ENCODE measurements at places on chromosomes 5 and 9.

GRCh38 chr5:35924122-35924949 lies 14.1 kb downstream of the CAPSL start:
- peaks cover 28% of the 10 kb centered on the region for H3K4me1 ChIP-seq
- H3K4me3 ChIP-seq = peak overlapping the region; percentile 65
- DNase-seq = no peak
- no peaks in the 10 kb centered on the region for H3K36me3 ChIP-seq

DNA sequence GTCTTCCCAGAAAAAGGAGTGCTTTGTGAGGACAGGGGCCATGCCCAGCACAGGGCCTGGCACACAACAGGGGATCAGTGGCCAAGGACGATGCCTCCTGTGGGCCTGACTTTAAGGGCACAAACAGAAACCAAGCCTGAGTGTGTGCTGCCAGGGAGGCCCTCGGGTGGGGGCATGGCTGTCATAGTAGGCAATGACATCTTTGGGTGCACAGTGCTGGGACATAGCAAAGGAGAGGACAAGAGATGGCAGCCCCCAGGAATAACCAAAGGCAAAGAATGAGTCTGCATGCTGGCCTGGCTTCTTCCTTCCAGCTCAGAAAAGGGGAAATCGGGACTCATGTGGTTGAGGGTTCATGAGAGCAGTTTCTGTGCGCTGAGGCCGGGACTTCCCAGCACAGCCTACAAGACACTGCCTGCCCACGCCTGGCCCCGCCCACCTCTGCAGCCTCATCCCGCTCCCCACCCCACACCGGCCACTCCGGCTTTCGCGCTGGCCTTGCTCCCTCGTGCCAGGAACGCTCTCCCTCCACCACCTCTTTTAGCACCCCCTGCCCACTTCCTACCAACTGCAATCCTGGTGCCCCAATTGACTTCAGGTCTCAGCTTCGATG lies 13.8 kb upstream of the LHX2 start:
- DNase-seq = no peak
- no peaks in the 10 kb centered on the region for H3K36me3 ChIP-seq
- no peak overlapping the region for H3K4me3 ChIP-seq
- no peak overlapping the region for H3K27ac ChIP-seq
- H3K4me1 ChIP-seq = peaks cover 22% of the 10 kb centered on the region
- H3K27me3 ChIP-seq = peaks cover 87% of the 10 kb centered on the region

DNA sequence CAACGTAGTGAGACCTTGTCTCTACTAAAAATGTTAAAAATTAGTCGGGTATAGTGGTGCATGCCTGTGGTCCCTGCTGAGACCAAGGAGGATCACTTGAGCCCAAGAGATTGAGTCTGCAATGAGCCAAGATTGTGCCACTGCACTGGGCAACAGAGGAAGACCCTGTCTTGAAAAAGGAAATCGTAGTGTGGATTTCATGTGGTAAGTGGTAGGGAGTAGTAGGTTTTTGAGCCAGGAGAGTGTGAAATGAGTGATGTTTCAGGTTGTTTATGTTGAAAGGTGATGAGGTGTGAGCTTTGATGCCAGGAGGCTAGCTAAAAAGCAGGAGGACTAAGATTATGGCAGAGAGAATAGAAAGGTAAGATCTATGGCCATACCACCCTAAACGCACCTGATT lies 5.9 kb downstream of the MATR3 start:
- H3K36me3 ChIP-seq = peaks cover 69% of the 10 kb centered on the region
- no peak for DNase-seq
- no peaks in the 10 kb centered on the region for H3K27me3 ChIP-seq

DNA sequence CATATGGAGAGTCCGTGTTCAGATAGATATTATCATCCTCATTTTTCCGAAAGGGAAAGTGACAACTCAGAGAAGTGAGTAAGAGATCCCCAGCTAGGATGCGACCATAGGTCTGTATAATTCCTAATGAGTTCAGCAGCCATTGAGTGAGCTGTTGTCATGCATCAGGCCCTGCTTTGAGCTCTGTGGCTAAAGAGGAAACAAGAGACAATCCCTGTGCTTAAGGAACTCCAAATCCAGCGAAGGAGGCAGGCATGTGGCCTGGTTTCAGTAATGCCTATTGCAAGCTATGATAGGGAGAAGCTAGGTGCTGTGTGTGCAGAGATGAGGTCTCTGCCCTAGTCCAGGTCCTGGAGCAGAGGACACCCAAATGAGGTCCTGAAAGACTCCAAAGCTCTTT lies 192.8 kb downstream of the ACTL7B start:
- H3K4me3 ChIP-seq = no peak overlapping the region
- no peak for DNase-seq
- no peaks in the 10 kb centered on the region for H3K27me3 ChIP-seq
- no peaks in the 10 kb centered on the region for H3K4me1 ChIP-seq

GRCh38 chr5:59097116-59097515 lies 514.2 kb downstream of the RAB3C start:
- H3K4me3 ChIP-seq = no peak overlapping the region
- no peak for DNase-seq
- peaks cover 6% of the 10 kb centered on the region for H3K36me3 ChIP-seq
- H3K27me3 ChIP-seq = no peaks in the 10 kb centered on the region

Measured in effector memory CD8-positive, alpha-beta T cell (primary cell).